Neural progenitor cell (in vitro differentiated cells): ENCODE measurements at places on chromosomes 2 and 18.

- H3K36me3 ChIP-seq, result no peaks in the 10 kb centered on the region
- H3K27ac ChIP-seq, result no peak overlapping the region
- H3K27me3 ChIP-seq, result no peaks in the 10 kb centered on the region
- no peak overlapping the region for H3K4me3 ChIP-seq
- DNase-seq, result no peak
Observed at GRCh38 chr2:63743982-63744966, 97.4 kb upstream of the UGP2 start.

DNA sequence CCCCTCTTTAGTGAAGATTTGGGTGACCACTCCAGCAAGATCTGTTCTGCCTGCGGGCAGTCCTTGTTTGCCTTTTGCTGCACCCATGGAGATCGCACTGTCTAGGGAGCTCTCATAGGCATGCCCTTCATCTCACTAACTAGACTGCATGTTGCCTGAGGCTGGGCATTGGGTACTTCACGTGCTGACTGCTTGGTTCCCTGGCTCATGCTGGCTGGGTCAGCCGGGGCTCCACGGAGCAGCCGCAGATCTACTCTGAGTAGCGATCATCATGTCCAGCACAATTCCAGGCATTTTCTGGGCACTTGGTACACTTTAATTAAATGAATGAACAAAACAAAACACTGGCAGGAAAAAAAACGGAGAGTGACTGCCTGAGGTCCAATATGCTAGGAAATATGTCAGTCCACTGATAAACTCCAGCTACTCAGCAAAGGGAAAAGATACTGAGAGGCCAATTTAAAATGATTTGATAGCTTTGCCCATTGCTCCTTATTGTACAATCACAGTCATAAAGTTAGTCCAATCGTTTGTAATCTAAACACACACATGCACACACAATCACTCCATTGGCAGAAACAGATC lies 220.3 kb downstream of the C1D start:
- no peak overlapping the region for H3K4me3 ChIP-seq
- H3K27ac ChIP-seq, result no peak overlapping the region
- H3K4me1 ChIP-seq, result peaks cover 7% of the 10 kb centered on the region
- H3K36me3 ChIP-seq, result no peaks in the 10 kb centered on the region
- no peak for DNase-seq

DNA sequence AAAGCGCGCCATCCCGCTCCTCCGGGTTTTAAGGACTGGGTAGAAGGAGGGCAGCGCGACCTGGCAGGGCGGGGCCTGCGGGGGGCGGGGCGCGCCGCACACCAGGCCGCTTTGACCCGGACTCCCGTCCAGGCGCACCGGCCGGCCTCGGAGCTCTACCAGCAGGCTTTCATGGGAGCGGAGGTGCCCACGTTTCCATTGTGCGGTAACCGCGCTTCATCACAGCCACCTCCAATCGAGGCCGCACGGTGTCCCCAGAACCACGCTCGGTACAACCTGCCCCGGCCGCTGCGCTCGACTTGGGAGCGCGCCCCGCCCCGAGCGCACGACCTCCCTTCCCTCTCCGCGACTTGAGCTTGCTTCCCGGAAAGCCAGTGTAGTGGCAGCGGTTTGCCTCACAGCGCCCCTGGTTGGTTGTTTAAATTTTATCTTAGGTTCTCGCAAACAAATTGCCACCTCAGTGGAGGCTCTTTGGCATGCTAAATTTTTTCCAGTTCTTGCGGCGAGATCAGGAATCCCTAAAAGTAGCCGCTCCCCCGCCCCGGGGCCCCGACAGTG lies 280 bp upstream of the CYP1B1 start:
- H3K4me3 ChIP-seq, result peak overlapping the region; percentile 58
- peaks cover 87% of the 10 kb centered on the region for H3K27me3 ChIP-seq
- peaks cover 11% of the 10 kb centered on the region for H3K4me1 ChIP-seq
- no peaks in the 10 kb centered on the region for H3K36me3 ChIP-seq

DNA sequence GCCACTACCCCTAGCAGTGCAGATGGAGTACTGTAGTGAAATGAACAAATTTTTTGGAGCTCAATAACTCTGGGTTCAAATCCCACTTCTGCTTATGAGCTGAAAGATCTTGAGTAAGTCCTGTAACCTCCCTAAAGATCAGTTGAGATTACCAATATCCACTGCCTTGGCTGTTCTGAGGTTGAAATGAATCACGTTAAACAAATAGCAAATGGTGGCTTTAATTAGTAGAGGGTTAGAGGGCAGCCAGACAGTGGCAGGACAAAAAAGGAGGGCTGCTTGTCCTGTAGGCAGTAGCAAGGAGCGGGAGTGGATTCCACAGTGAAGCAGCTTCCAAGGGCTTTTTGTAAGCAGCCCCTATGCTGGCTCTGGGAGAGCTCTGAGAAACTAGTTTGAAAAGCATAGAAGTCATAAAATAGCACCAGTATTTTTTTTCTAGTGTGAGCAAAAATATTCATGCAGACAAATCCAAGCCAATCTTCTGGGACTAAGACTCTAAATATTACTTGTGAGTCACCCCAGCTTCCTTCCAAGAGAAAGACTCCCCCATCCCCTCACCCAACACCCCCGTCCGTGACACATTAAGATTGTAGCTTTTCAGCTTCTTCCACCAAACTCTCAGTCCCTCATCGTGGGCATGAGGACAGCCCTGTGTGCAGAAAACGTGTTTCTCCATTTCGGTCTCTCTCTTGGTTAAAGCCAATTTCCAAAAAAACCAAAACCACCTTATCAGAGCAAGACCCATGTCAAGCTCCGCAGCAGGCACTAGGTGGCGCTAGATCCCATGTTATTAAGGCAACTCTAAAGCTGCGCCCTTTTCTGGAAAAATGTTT lies 123.5 kb upstream of the LGALSL start:
- H3K4me1 ChIP-seq, result peaks cover 30% of the 10 kb centered on the region
- no peaks in the 10 kb centered on the region for H3K36me3 ChIP-seq
- peak; percentile 96 for DNase-seq
- H3K4me3 ChIP-seq, result peak overlapping the region; percentile 32
- no peaks in the 10 kb centered on the region for H3K27me3 ChIP-seq
- H3K27ac ChIP-seq, result no peak overlapping the region

- H3K27ac ChIP-seq, result no peak overlapping the region
- no peak overlapping the region for H3K4me3 ChIP-seq
- H3K27me3 ChIP-seq, result no peaks in the 10 kb centered on the region
Observed at GRCh38 chr2:237725661-237726060, 72.9 kb upstream of the RBM44 start.

- H3K27ac ChIP-seq, result no peak overlapping the region
- H3K4me3 ChIP-seq, result no peak overlapping the region
- no peak for DNase-seq
- H3K36me3 ChIP-seq, result no peaks in the 10 kb centered on the region
Observed at GRCh38 chr2:112790305-112790704, 6.0 kb upstream of the IL1A start.

DNA sequence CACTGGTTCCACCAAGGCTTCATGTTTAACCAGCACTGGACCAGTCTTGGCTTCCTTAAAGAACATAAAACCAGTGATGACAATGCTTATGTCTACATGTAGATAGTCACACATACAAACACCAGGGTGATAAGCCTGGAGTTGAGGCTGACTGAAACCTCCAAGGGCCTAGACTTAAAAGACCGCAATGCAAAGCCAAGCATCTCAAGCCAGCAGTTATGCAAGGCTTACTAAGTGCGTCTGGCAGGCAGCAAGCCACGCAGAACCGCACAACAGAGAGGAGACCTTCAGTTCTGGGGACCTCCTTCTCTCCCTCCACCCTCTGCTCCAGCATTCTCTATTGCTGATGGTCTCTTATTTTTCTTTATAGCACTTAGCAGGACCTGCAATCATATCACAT lies 63.2 kb upstream of the ACAA2 start:
- no peaks in the 10 kb centered on the region for H3K36me3 ChIP-seq
- H3K4me1 ChIP-seq, result no peaks in the 10 kb centered on the region
- no peaks in the 10 kb centered on the region for H3K27me3 ChIP-seq
- no peak for DNase-seq

- no peaks in the 10 kb centered on the region for H3K27me3 ChIP-seq
- peaks cover 24% of the 10 kb centered on the region for H3K4me1 ChIP-seq
- DNase-seq, result no peak
- H3K27ac ChIP-seq, result no peak overlapping the region
- no peaks in the 10 kb centered on the region for H3K36me3 ChIP-seq
- no peak overlapping the region for H3K4me3 ChIP-seq
Observed at GRCh38 chr2:134146161-134146560, 107.7 kb upstream of the MGAT5 start.

GRCh38 chr2:182167882-182168281 lies 182.2 kb downstream of the PPP1R1C start:
- H3K4me1 ChIP-seq, result no peaks in the 10 kb centered on the region
- no peak for DNase-seq
- no peak overlapping the region for H3K4me3 ChIP-seq

DNA sequence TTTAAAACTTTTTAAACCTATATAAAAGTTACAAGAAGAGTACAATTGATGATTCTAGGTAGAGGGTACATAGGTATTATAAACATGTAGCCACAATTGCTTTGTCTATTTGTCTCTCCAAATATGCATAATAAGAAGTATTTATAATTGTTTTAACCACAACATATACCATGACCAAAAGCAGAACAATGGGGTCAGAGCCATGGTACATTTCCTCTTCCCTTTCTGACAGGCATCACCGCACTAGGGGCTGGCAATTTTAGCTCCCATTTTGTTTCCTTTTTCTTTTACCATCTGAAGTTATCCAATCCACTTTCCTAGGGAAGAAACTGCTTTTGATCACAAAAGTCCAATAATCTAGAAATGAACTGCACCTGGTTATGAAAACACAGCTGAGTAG lies 49.3 kb downstream of the TMX3 start:
- no peaks in the 10 kb centered on the region for H3K36me3 ChIP-seq
- H3K27me3 ChIP-seq, result no peaks in the 10 kb centered on the region
- no peaks in the 10 kb centered on the region for H3K4me1 ChIP-seq
- DNase-seq, result no peak
- no peak overlapping the region for H3K27ac ChIP-seq

DNA sequence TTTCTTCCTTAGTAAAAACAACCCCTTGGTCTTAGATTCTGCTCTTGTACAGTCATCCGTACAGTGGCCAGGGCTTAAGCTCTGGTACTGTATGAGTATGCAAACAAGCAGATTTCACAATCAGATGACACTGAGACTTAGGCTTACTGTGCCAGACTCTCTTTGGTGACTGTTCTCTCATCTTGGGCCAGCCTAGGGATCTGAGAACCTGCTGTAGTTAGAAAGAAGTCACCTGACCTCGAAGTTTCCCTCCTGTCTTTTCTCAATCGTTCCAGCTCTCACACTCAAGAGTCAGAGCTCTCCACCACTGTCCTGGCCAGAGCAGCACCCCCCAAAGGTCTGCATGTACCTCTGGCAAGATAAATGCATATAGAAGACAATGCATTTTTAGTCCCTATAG lies 63.2 kb downstream of the ZEB2 start:
- no peak for DNase-seq
- H3K27ac ChIP-seq, result no peak overlapping the region
- no peaks in the 10 kb centered on the region for H3K36me3 ChIP-seq
- no peaks in the 10 kb centered on the region for H3K27me3 ChIP-seq
- H3K4me3 ChIP-seq, result no peak overlapping the region
- H3K4me1 ChIP-seq, result peaks cover 64% of the 10 kb centered on the region
